Natural killer cell treated with Interleukin-12 subunit alpha and Interleukin-12 subunit beta and Interleukin-15 and Interleukin-18, amount 100 ng/mL, for 72 hours (primary cell): ENCODE measurements at places on chromosomes 13 and 19.

GRCh38 chr13:64314331-64314730 is 2898.7 kb upstream of the PCDH20 start:
- DNase-seq: no peak

DNA sequence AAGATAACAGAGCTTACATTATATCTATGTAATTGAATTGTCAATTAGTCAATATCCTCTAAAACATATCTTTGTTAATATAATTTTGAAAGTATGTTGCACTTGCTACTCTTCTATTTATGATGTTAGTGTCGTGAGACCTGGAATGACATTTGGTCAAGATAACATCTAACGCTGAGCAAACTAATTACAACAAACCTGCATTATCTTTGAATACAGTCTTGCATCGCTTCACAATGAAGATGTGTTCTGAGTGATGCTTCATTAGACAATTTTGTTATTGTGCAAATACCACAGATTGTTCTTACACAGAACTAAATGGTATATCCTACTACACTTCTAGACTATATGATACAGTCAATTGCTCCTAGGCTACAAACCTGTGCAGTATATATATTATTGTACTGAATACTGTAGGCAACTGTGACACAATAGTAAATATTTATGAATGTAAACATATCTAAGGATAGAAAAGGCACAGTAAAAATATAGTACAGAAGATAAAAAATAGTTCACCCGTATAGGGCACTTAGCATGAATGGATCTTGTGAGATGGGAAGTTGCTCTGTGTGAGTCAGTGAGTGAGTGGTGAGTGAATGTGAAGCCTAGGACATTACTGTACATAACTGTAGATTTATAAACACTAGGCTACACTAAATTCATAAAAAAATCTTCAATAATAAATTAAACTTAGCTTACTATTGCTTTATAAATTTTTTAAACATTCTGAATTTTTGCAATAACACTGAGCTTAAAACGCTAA is 1773.8 kb downstream of the PCDH9 start:
- DNase-seq: no peak

- no peak for DNase-seq
These were observed 1093.4 kb downstream of the EFNB2 start for GRCh38 chr13:105442040-105442439.

DNA sequence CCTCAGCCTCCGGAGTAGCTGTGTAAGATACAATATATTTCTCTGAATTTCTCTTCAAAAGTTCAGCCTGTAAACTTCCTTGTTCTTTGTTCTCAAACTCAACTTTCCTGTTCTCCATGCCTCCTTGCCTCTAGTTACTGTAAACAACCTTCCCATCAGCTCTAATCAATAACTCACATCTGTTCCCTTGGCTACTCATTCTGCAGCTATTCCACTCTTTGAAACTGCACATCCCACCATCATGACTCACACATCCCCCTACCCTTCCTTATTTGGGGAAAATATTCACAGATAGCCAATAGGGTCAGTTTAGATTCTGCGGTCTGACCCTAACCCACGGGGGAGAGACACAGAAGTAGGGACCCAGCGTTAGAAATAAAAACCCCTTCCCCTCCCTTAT is 2.0 kb downstream of the ZNF562 start:
- DNase-seq: no peak

GRCh38 chr19:46745030-46745429 is 827 bp upstream of the FKRP start:
- DNase-seq: no peak

DNA sequence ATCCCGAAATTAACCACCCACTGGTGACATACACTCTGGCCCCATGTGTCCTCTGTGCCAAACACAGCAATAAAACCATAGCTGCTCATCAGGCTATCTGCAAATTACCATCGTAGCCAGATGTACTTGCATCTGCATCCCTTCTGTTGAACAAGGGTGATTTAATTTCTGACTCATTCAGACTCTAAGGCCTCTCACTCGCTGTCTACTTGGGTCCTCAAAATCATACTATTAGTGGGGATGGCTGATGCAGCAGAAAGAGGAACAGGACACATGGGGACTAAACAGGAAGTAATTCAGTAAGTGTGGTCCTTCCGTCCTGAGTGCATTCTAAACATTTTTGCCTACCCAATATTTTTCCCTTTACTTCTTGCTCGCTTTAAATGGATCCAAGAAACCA is 2275.0 kb upstream of the PCDH20 start:
- no peak for DNase-seq

- DNase-seq: no peak
These were observed 562.5 kb downstream of the GPC6 start for GRCh38 chr13:93789058-93789457.

GRCh38 chr19:19997656-19998268 is 41.5 kb downstream of the ZNF682 start:
- peak; percentile 61 for DNase-seq

DNA sequence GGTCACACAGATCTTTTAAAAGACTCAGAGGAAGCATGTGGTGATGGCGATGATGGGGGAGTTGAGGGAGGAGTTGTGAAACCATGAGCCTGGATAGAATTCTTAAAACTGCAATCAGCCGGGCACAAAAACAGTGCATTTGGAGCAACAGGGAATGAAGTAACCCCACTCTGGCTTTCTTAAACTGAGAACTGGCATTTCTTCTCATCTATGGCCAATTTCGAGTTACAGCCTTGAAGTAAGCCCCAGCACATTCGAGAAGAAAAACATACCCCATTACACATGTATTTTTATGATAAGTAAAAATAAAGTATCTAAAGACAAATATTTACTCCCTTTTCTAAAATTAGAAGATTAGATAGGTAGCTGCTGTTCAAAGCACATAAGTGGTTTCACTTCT is 70.1 kb downstream of the DCLK1 start:
- DNase-seq: no peak

GRCh38 chr13:110519506-110519905 is 42.0 kb downstream of the RAB20 start:
- DNase-seq: no peak
